ENCODE measurements at places on chromosomes 6 and 20. TPM values are rescaled to one million over a fixed set of nuclear protein-coding genes. Genes with fewer than 3 reads are reported as not detected.

The NCOA5 gene
- 19.4 TPM for total RNA-seq

GRCh38 chr20:58577871-58578598 is 62.8 kb upstream of the APCDD1L start:
- DNase-seq: no peak

The GGT7 gene
- 19.1 TPM for total RNA-seq

DNA sequence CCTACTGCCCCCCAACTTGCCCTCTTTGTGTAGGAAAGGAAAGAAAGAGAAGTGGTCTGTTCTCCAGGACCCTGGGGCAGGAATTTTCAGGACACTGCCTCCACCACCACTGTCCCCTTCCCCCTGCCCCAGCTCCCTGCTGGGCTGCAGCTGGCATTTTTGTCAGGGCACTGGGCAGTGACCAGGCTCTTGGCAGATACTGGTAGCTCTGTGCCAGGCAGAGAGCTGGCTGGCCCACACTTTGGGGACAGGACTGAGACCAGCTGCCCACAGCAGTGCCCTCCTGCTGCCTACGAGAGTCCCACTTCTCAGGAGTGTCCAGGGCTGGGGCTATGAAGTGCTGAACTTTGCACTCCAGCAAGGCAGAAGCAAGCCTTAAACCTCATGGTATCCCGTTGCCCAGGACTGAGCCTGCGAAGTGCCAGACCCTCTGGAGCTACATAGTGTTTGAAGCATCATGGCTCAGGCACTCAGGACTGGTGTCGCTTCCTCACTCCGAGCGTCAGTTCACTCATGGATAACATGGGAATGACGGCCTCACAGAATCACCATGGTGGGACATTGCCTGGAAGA is 19.3 kb downstream of the SLC13A3 start:
- DNase-seq: no peak

- no peak for DNase-seq
Observed at GRCh38 chr6:98827295-98828159, 6.8 kb upstream of the POU3F2 start.

The KIAA0408 gene
- total RNA-seq: 3.2 TPM

- no peak for DNase-seq
Observed at GRCh38 chr20:62439218-62439617, 11.9 kb upstream of the RBBP8NL start.

GRCh38 chr6:84641076-84641475 is 123.3 kb downstream of the TBX18 start:
- DNase-seq: no peak

DNA sequence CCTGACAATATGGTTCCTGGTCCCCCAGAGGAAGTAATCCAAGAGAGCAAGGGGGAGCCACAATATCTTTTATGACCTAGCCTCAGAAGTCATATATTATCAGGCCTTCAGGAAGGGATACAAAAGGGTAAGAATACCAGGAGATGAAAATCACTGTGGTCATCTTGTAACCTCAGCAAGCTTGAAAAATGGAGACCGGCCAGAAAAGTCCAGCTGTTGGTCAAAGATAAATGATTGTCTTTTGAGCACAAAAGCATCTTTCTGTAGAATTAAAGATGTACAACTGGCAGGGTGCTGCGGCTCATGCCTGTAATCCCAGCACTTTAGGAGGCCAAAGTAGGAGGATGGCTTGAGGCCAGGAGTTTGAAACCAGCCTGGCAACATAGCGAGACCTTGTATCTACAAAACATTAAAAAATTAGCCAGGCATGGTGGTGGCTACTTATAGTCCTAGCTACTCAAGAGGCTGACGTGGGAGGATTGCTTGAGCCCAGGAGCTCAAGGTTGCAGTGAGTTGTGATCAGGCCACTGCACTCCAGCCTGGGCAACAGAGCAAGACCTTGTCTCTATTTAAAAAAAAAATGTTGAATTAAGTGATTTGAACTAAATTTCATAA is 118.0 kb upstream of the MARCKS start:
- no peak for DNase-seq

DNA sequence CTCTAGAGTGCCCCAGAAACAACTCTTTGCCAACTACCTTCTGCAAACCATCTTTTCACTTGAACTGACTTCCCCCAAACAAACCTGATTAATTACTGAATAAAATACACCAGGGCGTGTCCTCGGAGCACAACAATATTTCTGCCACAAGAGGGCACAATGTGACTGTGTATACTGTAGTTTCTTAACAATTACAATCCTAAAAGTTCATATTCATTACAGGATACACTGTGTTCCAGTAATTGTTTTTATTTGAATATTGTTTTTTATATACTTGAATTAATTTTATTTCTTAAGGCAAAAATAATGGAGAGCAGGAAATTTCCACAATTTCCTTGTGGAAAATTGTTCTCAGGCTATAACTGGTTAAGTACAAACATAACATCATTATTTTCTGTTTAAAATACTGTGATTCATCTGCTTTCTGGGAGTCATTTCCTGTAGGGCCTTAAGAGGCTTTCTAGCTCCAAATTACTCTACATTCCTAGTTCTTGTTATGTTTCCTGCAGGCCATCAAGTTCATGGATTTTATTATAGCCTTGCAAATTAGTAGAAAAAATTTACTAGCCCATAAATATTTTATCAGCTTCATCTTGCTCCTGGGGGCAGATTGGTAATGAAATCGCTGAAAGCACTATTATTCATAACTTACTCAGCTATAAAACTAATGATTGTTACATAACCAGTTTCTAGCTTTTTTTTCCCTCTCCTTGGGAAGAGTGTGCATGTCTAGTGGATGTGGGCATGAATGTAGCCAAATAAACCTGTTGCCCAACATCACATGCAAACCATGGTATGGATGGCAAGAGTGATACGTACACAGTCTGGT is 51.9 kb upstream of the SLC22A16 start:
- DNase-seq: no peak

All from Right ventricle myocardium inferior (tissue), 1 donor.